ENCODE measurements at places on chromosomes 3 and 15. TPM values are rescaled to one million over a fixed set of nuclear protein-coding genes. Genes with fewer than 3 reads are reported as not detected.

Gene TRPM1
- 0.62 TPM for total RNA-seq

Gene A4GNT
- 0.24 TPM for total RNA-seq

Gene RABL3
- total RNA-seq: 11.0 TPM

Gene BLM
- total RNA-seq: 2.3 TPM

Gene GOLGA8Q
- total RNA-seq: 0.27 TPM

Data from motor neuron (in vitro differentiated cells).